ENCODE measurements at places on chromosomes 3 and 15.

GRCh38 chr3:11908981-11909698, 62.5 kb upstream of the TAMM41 start:
- DNase-seq: no peak

DNA sequence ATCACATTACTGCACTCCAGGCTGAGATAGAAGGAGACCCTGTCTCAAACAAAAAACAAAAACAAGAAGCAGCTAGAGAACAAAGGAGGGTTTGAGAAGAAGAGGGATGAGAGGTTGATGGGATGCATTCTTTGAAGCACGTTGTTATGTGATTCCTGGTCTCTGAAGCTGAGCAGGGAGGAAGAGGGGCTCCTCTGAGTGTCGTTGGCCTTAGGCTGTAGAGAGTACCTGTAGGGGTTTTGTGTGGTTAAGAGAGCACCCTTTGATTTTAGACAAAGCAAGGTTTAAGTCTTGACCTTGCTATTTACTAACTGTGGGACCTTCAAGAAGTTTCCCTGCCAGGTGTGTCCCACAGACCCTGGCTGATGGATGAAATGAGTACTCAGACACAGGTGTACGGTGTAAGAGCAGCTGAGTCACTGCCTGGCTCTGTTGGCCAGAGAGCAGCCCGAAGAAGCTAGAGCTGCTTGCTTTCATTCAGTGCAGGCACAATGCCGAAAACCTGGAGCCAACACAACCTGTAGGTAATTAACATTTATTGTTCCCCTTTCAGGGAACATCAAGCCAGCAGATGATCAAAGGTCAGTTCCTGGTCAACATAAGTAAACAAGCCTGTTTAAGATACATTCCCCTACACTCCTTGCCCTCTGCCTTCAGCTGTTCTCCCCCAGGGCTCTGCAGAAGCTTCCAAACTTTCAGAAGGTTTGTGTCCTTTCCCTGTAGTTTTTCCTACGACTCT, 67.2 kb downstream of the LRRK1 start:
- no peak for DNase-seq

GRCh38 chr3:129068291-129068886, 7.8 kb downstream of the GP9 start:
- no peak for DNase-seq

DNA sequence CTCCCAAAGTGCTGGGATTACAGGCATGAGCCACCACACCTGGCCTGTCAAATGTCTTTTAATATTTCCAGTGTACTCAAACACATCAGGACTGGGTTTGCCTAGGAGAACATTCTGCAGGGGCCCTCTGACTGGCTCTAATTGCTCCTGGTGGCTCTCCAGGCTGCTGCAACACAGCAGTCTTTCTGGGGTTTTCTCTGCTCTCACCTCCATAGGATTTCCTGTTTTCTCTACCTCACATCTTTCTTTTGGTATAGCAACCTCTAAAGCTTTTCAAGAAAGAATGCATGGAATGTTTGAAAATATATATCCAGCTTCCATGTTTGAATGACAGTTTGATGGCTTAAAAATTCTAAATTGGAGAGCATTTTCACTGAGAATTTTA, 83.3 kb upstream of the IGSF10 start:
- no peak for DNase-seq

GRCh38 chr3:196990601-196991007, 22.0 kb upstream of the PIGZ start:
- DNase-seq: no peak

GRCh38 chr3:102085431-102086176, 236.3 kb downstream of the NFKBIZ start:
- no peak for DNase-seq

DNA sequence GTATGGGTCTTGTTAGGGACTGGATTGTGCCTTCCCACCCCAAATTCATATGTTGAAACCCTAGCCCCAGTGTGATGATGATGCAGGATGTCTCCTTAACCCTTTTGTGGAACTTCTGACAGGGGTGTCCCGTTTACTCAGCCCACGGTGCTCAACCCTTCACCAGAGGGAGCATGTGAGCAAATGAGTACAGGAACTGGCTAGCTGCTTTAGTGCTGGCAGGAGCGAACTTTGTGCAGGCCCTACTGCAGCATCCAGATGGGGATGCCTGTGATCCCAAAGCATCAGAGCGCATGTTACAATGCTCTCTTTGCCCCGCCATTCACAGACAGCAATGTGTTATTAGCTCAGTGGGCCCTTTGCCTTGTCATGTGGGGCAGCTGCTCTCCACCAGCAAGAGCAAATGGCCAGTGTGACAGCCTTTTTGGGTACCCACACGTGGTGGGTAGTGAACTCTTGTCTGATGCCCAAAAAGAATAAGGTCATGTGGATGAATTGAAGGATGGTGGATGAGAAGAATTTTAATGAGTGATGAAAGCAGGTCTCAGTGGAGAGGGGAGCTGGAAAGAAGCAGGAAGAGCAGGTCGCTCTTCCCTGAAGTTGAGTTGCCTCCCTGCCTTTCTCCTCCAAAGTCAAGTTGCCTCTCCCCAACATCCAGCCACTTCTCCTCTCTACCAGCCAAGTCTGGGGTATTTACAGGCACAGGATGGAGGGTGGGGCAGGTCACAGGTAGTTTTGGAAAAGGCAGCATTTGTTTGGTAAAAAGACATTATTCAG, 63.3 kb upstream of the STRIT1 start:
- DNase-seq: no peak

- no peak for DNase-seq
Measured at GRCh38 chr3:183514021-183514420, 41.5 kb downstream of the KLHL6 start.

GRCh38 chr3:65953301-65953812, 85.4 kb downstream of the MAGI1 start:
- no peak for DNase-seq

GRCh38 chr3:20400281-20400680, 214.3 kb upstream of the SGO1 start:
- no peak for DNase-seq

DNA sequence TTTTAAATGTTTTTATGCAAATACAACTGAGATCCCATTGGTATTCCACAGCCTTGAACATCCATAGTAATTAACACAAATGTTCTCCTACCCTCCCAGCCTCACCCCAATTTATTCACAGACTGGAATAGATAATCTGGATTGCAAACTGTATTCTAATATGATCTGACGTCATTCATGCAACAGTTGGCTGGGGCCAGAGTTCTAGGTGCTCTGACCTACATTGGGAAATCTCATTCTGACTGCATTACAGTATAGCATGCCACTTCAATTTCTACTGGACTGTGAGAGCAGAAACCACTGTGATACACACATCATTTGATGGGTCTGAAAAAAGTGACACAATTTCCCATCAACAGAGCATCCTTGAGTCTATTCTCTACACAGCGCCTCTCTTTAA, 403.1 kb downstream of the MAGI1 start:
- no peak for DNase-seq

DNA sequence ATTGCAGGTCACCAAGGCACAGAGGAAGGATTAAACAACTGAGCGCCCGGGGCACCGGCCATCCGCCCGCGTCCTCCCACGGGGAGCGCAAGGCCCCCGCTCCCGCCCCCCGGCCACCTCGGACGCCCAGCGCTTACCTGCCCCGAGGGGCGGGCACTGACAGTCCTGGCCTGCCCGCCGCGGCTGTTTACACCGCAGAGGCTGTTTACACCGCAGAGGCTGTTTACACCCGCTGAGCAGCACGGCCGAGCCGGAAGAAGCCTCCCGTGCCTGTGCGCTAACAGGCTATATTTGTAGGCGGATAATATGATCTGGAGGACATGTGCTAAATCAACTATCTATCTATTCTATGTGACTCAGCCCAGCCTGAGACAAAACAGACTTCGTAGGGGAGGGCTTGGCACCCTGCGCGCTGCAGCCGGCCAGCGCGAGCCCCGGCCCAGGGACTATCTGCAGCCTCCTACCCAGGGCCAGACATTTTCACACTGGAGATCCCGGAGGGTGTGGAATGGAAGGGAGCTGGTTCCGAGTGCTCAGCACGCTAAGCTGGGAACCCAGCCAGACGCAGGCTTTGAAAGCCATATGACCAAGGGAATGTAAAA, at the start of gene LRRC2:
TSS of gene LRRC2 (minus strand) at position 263 of the 602 bp plus-strand sequence. CDS start 14,711 bp downstream, outside the sequence.
- DNase-seq: peak; percentile 5

GRCh38 chr15:51285399-51285798, 53.0 kb downstream of the CYP19A1 start:
- DNase-seq: no peak

- no peak for DNase-seq
Measured at GRCh38 chr15:67064607-67065530, 533 bp upstream of the SMAD3 start.

DNA sequence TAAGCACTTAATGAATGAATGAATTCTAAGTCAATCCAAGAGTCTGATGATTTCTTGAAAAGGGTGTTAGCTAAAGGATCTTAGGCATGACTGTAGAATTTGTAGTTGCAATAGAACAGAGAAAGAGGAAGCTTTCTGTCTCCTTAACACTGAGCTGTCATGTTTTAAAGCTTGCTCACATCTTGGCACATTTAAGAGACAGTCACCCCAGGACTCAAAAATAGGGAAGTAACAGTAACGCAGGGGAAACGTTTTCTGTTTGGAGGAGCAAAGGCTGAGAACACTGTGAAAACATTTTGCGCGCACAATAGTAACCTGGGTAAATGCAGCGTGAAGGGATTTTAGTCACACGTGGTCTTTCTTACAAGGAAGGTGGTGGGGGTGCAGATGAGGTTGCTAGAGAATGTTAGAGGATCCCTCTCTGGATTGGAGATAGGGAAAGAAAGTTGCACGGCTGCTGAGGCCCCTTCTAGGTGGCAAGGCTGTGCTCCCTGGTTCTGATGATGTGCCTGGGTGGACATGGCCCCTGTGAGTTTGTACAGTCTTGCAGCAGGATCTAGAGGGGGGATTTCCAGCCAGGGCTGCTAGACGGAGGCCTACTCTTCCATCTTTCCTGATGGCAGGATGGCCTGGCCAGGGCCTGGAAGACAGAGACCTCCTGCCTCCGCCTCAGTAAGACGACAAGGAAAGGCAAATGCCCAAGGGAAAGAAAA, 12.0 kb downstream of the STARD5 start:
- no peak for DNase-seq

DNA sequence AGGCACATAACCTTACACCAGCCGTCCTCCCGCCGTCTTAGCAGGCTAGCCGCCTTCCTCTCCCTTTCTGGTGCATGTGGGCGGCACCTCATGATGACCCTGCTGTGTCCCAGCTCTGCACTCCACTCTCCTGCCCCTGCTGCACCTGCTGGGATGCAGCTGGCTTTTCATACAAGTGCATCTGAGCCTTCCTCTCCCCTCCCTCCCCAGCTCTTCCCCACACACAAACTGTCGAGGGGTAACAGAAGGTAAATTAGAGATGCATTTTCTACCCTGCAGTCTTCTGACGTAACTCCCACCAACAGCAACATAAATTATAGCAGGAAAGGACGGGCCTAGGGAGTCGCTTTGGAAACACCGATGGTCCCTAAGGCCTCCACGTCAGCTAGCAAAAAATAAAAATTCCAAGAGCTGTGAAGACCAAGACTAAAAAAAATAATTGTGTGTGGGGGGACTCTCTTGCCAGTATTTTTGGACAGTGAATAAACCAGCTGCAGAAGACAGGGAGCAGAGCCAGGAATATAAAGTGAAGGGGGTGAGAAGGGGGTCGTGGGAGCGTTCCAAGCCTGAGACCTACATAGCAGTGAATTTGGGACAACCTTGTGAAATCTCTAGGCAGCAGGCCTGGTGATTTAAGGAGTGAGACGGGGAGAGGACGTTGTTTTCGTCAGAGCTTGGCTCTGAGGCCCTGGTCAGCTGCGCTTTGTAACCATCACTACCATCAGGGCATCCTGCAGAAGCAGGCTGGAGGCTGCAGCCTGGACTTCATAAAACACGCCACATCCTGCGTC, 216.2 kb downstream of the ADAMTS17 start:
- no peak for DNase-seq

DNA sequence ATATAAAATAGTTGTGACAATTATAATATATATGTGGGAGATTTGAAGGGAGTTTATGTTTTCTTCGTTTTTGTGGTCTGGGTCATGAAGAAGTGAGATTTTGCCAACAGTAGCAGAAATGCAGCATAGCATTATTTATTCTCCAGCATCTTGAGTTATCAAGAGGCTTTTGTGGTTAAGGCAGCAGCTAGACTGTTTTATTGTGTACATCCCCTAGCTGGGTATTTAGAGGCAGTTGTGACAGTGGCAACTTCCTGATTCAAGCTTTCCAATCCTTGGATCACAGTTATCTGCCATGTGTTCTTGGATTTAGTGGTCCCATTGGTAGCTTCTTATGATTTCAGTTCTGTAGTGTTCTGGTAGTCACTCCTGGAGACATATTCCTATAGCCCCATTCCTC, 29.0 kb downstream of the ARIH1 start:
- DNase-seq: no peak

DNA sequence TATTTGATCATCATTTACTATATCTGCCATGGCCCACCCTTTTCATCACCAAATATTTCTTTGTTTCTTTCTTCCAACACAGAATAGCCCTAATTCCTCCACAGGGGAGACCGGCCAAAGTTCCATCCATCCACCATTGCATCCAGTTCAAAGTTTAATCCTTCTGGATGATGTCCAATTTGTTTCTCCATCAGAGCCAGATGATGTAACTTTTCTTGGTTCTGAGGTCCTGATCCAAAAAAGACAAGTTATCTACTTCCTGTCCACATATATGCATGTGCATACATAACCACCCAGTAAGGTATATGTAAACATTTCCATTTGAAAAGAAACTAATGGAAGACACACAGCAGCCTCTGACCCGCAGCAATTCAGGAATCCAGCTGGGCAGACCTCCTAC, 237.3 kb downstream of the SHOX2 start:
- no peak for DNase-seq

GRCh38 chr15:50519740-50520425, 26.6 kb downstream of the USP50 start:
- no peak for DNase-seq

GRCh38 chr3:147793841-147794240, 384.7 kb downstream of the ZIC1 start:
- no peak for DNase-seq

- DNase-seq: no peak
Measured at GRCh38 chr3:72658466-72659100, 189.7 kb downstream of the SHQ1 start.

GRCh38 chr3:40523781-40524180, 979 bp upstream of the ZNF621 start:
- DNase-seq: no peak

GRCh38 chr3:160078533-160078932, 89.9 kb downstream of the IL12A start:
- DNase-seq: no peak

DNA sequence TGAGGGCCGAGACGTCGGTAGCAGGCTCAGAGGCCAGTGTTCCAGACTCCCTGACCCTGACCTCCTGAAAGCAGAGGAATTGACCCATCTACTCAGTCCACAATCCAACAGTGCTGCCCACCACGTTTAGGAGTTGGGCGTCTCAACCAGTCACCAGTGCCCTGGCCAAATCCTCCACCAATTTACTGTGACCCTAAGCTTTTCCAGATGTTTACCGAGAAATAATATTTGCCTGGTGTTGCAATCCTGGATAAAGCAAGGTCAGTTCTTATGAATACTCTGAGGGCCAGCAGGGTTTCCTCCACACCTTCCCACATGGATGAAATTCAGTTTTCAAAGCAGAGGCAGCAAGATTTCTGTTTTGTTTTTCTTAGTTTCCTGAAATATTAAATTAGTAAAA, 7.5 kb upstream of the APOD start:
- DNase-seq: no peak

All from stimulated activated CD4-positive, alpha-beta T cell treated with anti-CD3 and anti-CD28 coated beads, TNF-alpha, amount 100 ng/mL, for 4 hours (primary cell).